ENCODE measurements at places on chromosomes 12 and 14.

DNA sequence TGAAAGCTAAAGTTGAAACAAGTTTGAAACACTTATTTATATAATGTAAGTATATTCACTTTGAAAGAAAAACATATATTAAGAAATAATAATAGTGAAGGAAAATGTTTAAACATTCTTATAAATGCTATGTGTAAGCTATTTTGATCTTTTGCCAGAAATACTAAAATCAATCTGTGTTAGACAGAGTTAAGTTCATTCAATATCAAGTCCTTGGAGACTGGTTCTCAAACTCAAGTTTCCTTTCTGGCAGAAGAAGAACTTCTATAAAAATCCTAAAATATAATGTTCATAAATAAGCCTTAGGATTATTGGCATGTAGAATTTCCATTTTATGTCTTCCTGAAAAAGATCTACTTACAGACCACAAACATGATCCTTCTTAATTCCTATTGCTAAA, 45.3 kb downstream of the TAOK3 start:
- no peak overlapping the region for H3K4me3 ChIP-seq
- peaks cover 2% of the 10 kb centered on the region for H3K36me3 ChIP-seq
- no peaks in the 10 kb centered on the region for H3K4me1 ChIP-seq
- DNase-seq = no peak
- no peaks in the 10 kb centered on the region for H3K27me3 ChIP-seq

DNA sequence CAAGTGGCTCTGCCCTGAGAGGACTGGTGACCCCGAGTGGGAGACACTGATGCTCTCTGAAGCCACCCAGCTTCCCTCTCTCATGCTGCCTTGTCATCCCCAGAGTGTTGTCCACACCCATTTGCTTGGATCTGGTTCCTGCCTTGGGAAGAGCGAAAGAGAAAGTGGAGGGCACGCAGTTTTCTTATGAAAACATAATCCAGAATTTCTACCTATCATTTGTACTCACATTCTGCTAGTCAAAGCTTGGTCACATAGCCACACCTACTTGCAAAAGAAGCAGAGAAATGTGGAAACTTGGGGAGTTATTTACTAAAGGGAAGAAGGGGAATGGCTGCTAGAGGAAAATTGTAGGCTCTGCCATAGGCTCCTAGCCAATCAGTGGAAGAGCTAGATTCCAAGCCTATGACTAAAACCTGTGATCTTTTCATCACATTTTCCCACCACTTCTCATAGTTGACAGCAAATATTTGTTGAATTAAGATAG, 326.3 kb downstream of the ZFP36L1 start:
- peaks cover 40% of the 10 kb centered on the region for H3K4me1 ChIP-seq
- H3K27me3 ChIP-seq = no peaks in the 10 kb centered on the region
- no peak for DNase-seq

DNA sequence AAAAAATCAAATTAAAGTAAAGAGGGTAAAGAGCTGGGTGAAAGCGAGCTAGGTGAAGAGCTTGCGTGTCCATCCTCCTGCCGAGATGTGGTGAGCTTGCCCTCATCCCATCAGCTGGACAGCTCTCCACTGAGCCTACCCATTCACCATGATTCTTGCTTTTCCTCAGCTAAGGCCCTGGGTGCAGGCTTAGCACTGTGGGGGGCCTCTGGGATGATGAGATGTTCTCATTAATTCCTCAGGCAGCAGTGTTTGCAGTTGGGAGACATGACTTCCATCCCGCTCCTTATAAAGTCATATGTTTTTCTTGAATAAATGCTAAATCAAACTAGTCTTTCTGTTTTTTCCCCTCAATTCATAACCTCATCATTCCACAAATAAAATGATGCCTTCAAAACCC, 18.0 kb downstream of the PHLDA1 start:
- H3K36me3 ChIP-seq = no peaks in the 10 kb centered on the region
- peak overlapping the region; percentile 17 for H3K27ac ChIP-seq
- DNase-seq = no peak
- H3K4me3 ChIP-seq = no peak overlapping the region

- H3K4me1 ChIP-seq = peaks cover 12% of the 10 kb centered on the region
- H3K27ac ChIP-seq = peak overlapping the region; percentile 94
- DNase-seq = peak; percentile 65
- H3K27me3 ChIP-seq = peaks cover 24% of the 10 kb centered on the region
- peak overlapping the region; percentile 72 for H3K4me3 ChIP-seq
Measured at GRCh38 chr14:104827177-104828055, 26.5 kb downstream of the ZBTB42 start.

GRCh38 chr14:24051176-24051788, 527 bp upstream of the CARMIL3 start:
- peak overlapping the region; percentile 88 for H3K27ac ChIP-seq
- H3K36me3 ChIP-seq = no peaks in the 10 kb centered on the region
- peaks cover 12% of the 10 kb centered on the region for H3K4me1 ChIP-seq
- DNase-seq = no peak
- H3K27me3 ChIP-seq = peaks cover 19% of the 10 kb centered on the region

DNA sequence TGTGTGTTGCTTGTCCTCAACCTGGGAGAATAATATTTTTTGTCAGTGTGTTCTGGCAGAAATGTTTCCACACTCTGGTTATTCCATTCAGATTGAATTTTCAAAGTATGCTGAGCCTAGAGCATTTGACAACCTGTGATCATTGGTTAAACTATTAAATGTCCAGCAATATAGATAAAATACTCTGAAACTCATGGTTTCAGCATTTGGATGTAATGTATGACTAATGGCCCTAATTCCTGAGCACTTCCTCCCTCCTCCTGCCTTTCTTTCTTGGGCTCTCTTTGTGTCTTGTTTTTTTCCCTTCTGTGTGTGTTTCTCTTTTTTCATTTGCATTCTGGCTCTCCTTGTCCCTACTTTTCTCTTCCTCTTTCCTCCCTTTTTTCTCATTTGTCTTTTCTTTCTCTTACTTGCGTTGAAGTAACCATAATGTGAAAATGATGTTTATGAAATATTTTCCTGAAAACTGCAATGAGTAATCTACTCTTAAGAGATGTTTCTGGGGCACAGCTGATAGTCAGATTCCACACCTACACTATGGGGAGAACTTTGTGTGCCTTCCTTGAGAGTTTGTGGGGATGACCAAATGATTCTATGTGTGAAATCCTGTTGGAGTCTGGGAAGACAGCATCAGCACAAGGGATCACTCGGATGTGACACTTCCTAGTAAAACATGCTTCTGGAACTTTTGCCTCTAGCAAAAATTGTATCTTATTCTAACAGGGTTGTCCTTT, 74.6 kb downstream of the FRMD6 start:
- H3K36me3 ChIP-seq = peaks cover 36% of the 10 kb centered on the region
- H3K4me1 ChIP-seq = peaks cover 5% of the 10 kb centered on the region
- no peak overlapping the region for H3K4me3 ChIP-seq
- H3K27me3 ChIP-seq = no peaks in the 10 kb centered on the region

DNA sequence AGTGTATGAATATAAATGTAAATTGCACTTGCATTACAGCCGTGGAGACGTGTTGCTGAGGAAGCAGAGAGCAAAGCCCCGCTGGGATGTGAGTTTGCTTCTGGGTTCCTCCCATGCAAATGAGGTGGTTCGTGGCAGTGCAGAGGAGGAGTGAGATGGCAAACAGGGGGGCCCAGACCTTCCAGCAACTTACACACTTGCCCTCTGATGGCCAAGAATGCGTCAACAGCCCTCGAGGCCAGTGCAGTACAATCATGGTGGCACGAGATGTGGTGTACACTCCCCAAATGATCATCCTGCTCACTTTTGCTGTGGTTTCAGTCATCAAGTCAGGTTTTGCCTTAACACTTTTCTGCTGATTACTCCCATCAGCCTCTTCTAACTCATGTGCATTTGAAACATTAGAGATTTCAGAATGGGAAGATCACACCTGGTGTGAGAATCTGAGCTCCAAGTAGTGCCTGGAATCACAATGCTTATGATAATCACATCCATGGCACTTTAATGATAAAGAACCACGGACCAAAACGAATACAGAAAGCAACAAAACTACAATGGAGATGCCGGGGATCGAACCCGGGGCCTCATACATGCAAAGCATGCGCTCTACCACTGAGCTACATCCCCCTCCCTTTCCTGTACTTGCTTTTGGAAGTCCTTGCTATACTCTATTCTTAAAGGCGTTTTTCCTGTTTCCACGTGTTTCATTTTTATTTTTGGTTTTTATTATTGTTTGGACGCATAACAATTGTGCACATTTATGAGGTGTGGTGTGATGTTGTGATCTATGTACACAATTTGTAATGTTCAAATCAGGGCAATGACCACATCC, 7.0 kb upstream of the UBC start:
- H3K27ac ChIP-seq = peak overlapping the region; percentile 99
- H3K36me3 ChIP-seq = no peaks in the 10 kb centered on the region
- H3K27me3 ChIP-seq = no peaks in the 10 kb centered on the region
- no peak for DNase-seq

DNA sequence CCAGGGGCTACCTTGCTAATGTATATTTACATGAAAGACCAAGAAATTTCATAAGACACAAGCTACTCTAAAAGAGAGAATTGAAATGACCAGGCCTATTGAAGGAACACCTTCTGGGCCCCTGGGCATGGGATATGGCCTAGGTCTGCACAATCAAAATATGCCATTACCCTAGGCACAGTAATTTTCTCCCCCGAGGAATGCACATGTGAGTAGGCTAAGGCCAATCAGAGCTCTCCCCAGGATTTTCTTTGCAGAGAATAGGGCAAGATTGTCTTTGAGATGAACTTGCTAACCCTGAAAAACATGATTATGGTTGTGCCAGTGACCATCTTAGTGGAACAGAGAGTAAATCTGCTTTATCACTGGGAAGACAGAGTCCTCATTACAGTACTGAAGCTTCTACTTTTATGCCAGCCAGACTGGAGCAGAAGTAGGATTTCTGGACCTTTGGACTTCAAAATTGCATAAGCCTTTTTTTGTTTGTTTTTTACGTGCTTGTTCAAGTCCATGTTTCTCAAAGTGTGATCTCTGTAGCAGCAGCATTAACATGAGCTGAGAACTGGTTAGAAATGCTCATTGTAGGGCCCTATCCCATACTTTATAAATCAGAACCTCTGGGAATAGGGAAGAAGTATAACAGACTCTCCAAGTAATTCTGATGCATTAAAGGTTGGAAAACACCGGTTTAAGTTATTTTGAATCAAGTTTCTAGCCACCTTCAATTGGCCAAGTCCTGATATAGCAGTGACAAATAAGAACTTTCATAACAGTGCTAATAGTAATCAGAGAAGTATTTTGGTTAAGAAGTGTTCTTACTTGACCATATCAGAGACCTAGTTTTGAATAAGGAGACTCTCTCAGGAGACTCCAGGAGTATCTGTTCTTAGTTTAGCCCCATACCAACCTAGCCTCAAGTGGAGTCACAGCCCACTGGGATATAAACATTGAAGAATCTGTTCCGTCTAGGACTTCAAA, 112.9 kb downstream of the LMO3 start:
- H3K4me3 ChIP-seq = no peak overlapping the region
- peaks cover 2% of the 10 kb centered on the region for H3K4me1 ChIP-seq
- H3K36me3 ChIP-seq = peaks cover 2% of the 10 kb centered on the region
- no peak for DNase-seq
- no peak overlapping the region for H3K27ac ChIP-seq
- H3K27me3 ChIP-seq = no peaks in the 10 kb centered on the region

- no peaks in the 10 kb centered on the region for H3K27me3 ChIP-seq
- H3K4me3 ChIP-seq = no peak overlapping the region
- H3K36me3 ChIP-seq = no peaks in the 10 kb centered on the region
- no peak for DNase-seq
- peaks cover 22% of the 10 kb centered on the region for H3K4me1 ChIP-seq
Measured at GRCh38 chr12:46522071-46522470, 149.5 kb upstream of the SLC38A2 start.

GRCh38 chr12:106769546-106769945, 4.9 kb upstream of the RIC8B start:
- H3K4me3 ChIP-seq = no peak overlapping the region
- H3K36me3 ChIP-seq = no peaks in the 10 kb centered on the region
- no peak for DNase-seq
- peaks cover 36% of the 10 kb centered on the region for H3K4me1 ChIP-seq
- H3K27ac ChIP-seq = peak overlapping the region; percentile 66

DNA sequence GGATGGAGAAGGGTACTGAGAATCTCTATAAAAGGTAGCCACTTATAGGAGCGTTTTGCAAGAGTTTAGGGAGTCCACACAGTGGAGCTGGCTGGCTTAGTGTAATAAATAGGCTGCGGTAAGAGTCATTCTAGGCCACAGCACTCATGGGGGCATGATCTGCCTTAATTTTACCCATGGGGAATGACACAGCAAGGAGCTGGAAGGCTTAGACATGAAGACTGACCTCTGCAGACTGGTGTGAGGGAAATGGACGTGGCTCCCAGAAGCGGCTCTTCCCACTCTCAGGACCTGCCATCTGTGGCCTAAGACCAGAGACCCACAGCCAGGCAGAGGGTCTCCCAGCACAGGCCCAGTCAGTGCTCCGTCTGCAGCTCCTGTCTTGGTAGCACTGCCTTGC, 173.3 kb downstream of the PPM1H start:
- H3K36me3 ChIP-seq = peaks cover 6% of the 10 kb centered on the region
- DNase-seq = no peak
- H3K27ac ChIP-seq = no peak overlapping the region
- no peak overlapping the region for H3K4me3 ChIP-seq

GRCh38 chr14:97281741-97282140, 484.6 kb downstream of the VRK1 start:
- H3K27ac ChIP-seq = no peak overlapping the region
- no peak for DNase-seq
- H3K27me3 ChIP-seq = peaks cover 6% of the 10 kb centered on the region

GRCh38 chr14:79965896-79966295, 245.4 kb downstream of the DIO2 start:
- H3K27ac ChIP-seq = no peak overlapping the region
- no peak overlapping the region for H3K4me3 ChIP-seq
- H3K36me3 ChIP-seq = no peaks in the 10 kb centered on the region
- H3K4me1 ChIP-seq = peaks cover 2% of the 10 kb centered on the region

GRCh38 chr12:96215919-96216273, 21.7 kb downstream of the ELK3 start:
- no peak overlapping the region for H3K27ac ChIP-seq
- no peak for DNase-seq
- no peaks in the 10 kb centered on the region for H3K27me3 ChIP-seq
- H3K36me3 ChIP-seq = no peaks in the 10 kb centered on the region
- H3K4me3 ChIP-seq = no peak overlapping the region

DNA sequence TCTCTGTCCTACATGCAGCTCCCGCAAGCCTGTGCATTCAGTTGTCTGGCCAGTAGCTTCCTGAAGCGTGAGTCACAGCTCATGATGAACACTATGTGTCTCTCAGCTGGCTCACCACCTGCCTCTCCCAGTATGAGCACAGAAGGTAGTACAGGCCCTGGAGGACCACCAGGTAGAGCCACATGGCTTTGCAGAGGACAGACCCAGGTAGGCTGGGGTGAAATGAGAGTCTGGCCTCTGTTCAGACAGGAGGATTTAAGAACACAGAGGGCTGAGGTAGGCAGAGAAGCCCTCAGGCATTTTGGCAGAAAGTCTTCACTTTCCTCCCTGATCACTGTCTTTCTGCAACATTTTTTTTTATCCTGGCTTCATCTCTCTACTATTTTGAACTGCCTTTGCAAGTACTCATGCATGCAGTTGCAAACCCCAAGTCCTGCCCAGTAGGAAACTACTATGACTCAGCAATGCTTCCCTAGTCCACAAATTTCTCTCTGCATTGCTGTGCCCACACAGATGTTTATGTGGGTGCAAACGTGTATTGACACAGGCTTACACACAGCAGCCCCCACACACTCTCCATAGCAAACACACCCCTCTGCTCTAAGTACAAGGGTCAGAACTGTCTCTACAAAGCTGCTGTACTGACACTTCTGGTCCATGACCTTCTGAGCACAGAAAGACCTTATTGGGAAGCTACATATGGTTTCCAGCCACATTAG, 7.2 kb upstream of the SDR9C7 start:
- peak overlapping the region; percentile 30 for H3K27ac ChIP-seq
- DNase-seq = no peak
- no peaks in the 10 kb centered on the region for H3K36me3 ChIP-seq
- no peak overlapping the region for H3K4me3 ChIP-seq

GRCh38 chr12:107574691-107575090, 110.9 kb upstream of the PWP1 start:
- no peak overlapping the region for H3K27ac ChIP-seq
- DNase-seq = no peak
- peaks cover 38% of the 10 kb centered on the region for H3K27me3 ChIP-seq
- no peaks in the 10 kb centered on the region for H3K36me3 ChIP-seq

Data from progenitor cell of endocrine pancreas (in vitro differentiated cells).